ENCODE measurements at places on chromosomes 2 and 18.
A peak's percentile ranks its signal among the peaks of the same experiment; 100 is the strongest.

DNA sequence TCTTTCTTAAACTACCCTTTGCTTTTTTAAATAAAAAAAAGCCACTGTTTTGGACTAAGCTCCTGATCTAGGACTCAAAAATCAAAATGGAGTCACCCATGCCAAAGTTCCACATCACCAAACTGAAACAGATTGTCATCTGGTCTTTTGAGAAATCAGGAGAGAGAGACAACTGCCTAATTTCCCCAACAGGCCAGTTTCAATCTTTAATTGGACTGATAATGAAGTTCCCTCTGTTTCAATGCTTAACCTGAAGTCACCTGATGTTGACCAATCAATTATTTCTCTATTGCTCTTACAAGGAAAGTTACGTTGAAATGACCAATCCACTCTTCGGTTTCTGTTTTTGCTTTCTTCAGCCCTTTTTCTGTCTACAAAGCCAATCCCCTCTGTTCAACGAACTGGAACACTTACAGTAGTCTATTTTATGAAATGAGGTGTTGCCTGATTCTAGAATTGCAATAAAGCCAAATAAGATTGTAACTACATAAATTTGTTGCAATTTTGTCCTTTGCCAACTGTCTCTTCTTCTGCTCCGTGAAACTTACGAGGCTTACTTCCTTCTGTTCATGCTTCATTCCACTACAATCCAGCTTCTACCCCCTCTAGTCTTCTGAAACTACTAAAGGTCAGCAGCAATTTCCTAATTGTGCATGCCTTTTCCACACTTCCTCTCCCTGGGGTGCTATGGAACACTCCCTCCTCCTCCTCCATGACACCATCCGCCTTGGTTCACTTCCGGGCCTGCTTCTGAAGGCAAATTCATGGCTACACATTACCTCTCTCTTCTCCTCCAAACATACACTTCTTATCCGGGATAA, 95.2 kb upstream of the CD302 start:
- DNase-seq: no peak

DNA sequence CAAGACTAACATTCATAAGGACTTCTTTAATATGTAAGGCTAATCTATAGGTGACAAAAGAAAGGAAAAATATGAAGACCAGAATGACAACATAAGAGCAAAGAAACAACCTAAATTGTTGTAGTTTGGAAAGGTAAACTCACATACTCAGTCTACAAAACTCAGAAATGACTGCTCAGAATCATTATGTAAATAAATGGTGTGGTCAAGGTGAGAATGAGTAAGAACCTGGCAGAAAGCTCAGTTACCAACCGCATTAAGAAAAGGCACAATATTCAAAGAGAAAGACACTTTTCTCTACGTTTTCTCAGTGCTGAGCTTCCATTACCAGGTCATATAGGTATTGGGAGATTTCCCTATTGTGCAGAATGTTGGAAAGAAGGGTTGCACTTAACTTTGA, 15.8 kb downstream of the ATF2 start:
- no peak for DNase-seq

DNA sequence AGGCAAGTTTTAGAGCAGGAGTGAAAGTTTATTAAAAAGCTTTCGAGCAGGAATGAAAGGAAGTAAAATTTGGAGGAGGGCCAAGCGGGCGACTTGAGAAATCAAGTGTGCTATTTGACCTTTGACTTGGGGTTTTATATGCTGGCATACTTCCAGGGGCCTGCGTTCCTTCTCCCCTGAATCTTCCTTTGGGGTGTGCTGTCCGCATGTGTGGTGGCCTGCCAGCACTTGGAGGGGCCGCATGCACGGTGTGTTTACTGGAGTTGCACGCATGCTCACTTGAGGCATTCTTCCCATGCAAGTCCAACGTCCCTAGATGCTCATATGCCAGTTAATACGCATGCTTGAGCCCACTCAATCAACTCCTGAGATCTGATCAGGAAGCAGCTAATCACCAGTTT, 78.3 kb upstream of the MAP4K4 start:
- DNase-seq: no peak

- no peak for DNase-seq
Measured at GRCh38 chr2:75277111-75277510, 77.8 kb upstream of the TACR1 start.

GRCh38 chr18:59123588-59124369, 15.9 kb upstream of the SEC11C start:
- DNase-seq: peak; percentile 52

DNA sequence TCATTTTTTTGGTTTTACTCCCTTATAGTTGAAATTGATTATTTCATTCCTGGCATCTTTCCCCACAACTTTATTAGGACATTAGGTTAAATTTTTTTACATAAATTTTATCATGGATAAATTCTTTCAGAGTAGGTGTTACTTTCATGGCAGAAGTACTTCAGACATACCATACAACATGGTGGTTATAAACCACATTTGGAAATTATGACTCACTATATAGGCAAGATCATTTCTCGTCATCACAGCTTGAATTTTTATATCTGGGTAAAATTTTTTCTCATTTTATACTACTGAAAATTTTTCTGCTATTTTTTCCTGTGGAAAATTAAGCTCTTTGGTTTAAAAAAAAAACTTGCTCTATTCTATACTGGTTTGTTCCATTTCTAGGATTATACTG, 111.9 kb upstream of the COL5A2 start:
- no peak for DNase-seq

DNA sequence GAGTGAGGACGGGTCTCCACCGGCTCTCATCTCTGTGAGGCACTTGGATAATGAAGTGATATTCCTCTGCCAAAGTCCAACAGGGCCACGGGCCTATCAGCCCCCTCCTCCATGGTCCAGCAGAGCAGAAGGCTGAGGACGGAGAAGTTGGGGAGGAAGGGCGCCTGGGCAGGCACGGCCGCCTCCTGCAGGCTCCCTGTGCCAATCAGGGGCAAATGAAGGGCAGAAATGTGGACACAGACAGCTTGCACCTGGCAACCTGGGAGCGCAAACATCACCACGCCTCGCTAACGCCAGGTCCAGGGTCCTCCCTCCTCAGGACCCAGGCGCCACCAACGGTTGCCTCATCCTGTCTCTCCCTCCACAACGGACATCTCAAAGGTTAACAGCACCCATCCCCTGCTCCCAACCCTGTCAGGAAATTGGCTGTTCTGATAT, 24.3 kb downstream of the SMAD7 start:
- no peak for DNase-seq

GRCh38 chr2:235170016-235170415, 218.2 kb downstream of the SH3BP4 start:
- peak; percentile 28 for DNase-seq

GRCh38 chr18:31273812-31274527, 44.0 kb upstream of the DSG1 start:
- DNase-seq: no peak

- DNase-seq: no peak
Measured at GRCh38 chr2:128442891-128443302, 124.2 kb upstream of the HS6ST1 start.

DNA sequence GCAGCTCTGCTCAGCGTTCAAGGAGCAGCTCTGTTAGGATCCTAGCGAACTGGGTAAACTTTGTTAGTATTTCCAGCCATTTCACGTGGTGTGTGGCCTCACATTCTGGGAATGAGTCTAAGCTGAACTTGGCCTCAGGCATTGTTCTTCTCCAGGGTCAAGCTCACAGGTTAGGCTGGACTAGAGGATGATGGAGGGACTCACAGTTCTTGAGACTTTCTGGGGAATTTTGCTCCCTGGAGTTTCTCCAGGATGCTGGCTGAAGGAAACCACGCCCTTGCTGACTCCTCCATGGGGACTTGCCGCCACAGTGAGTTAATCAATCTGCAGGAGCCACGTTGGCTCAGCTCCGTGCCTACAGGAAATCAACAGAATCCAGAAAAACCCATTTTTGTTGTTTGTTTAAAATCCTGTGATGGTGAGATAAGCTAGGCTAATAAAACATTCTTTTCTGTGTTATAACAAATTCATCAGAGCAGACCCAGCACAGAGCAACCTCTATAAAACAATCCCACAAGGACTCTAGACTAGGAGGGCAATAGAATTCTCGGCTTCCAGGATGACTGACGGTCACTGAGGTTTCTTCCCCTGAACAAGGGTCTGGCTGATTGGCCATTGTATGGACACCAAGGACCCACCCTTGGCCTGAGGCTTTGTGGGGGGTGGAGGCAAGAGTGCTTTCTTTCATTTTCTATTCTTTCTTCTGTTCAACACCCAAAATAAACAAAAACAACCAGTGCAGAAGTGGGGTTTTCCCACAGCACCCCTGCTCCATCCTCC, 12.6 kb downstream of the CNDP1 start:
- DNase-seq: peak; percentile 10

- DNase-seq: no peak
Measured at GRCh38 chr18:26207937-26208336, 18.3 kb upstream of the TAF4B start.

DNA sequence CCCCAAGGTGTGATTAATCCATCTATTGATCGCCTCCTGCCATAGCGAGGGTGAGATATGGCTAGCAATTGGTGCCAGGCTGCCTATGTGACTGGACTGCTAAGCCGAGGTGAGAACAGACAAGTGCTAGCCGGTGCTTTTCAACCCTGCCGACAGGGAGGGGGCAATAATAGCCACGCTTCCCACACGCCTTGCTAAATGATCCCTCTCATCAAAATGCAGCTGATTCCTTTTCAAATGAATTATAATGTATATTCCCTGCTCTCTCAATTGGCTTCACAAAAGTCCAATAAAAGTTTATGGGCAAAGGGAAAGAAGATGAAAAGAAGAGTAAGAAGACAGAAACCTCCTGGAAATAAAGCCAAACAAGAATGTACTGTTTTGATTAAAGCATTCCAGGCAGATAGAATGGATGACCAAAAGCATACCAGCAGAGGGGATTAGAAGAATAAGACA, 235.6 kb downstream of the ICOS start:
- no peak for DNase-seq

DNA sequence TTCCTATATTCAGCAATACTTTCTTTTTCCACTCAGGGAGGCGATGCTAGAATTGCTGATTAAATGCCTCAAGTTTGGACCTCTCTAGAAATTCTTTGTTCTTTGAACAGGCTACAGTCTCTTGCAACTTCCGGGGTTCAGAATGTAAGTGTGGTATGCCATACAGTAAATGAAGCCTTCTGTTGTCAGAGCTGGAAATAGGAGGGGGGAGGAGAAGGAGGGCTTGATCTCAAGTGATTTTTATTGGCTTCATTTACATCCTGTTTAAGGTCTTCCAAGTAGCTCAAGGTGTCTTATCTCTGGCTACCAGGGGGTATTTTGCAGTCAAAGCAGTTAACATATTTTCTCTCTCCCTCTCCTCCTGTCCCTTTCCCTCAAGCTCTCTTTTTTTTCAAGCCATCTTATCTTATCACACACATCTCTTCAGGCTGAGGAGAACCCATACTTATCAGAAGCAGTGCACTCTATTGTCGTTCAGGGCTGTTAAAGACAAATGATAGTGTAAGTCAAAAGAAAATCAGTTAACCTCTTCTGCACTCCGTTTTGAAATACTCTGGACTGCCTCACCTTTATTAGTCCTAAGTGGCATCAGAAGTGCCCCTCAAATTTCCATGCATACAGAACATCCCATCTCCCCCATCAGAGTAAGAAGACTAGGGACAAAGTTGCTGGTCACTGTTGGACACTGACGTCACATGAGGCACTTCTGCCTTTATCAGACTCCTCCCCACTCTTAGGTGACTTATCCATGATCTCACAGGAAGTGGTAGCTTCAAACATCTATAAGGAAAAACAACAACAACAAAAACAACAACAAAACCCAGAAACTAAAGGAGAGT, 112.2 kb downstream of the ZNF521 start:
- DNase-seq: no peak

DNA sequence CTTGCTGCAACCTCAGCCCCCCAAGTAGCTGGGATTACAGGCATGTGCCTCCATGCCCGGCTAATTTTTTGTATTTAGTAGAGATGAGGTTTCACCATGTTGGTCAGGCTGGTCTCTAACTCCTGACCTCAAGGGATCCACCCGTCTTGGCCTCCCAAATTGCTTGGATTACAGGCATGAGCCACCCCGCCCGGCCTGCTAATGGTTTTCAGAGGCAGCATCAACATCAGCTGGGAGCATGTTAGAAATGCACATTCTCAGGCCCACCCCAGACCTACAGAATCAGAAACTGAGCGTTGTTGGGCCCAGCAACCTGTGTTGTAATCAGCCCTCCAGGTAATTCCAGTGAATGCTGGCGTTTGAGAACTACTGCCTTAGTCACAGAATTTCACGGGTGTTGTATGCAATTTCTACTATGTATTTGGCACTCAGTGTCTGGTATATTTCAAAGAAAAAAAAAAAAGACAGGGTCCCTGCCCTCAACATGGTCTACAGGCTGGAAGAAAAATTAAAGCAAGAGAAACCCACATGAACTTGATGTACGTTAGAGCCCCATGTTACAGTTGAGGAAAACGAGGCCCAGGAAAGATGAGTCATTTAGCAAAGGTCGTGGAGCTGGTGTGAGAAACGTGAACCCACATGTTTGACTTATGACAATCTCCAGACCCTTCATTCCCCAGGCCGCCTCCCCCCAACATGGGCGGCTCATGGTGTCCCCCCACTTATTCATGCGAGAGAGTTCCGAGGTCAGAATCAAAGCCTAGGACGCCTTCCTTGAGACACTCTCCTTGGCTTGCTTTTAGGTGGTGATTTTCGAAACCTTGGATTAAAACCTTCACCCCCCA, 35.3 kb downstream of the SH3BP4 start:
- DNase-seq: no peak

DNA sequence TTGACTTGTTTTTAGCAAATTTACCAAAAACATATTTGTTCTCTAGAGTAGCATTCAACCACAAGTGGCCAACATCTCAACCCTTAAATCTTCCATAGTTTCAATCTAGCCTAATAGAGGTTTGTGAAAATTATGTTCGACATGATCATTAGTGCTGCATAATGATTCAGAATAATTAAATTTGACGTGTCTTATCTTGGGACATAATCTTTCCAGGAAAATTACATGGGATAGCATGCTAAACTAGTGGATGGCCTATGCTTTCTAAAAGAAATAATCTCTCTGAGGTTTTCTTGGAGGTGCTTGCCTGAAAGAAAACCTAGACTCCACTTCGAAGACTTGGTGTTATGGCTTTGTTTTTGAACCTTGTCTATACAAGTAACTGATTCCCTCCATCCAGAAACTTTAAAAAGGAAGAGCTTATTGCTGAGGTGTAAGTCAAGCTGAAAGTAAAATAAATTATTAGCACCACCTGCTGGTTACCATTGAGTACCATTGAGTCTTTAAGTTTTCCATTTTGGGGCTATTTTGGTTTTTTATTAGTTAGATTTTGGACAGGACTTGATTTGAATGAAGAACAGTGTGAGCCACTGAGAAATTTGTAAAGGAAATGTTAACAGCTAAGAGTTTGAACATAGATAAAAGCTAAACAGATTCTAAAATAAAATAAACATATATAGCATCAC, 32.7 kb downstream of the COX7A2L start:
- no peak for DNase-seq
